ENCODE measurements at places on chromosomes 2 and 18.

DNA sequence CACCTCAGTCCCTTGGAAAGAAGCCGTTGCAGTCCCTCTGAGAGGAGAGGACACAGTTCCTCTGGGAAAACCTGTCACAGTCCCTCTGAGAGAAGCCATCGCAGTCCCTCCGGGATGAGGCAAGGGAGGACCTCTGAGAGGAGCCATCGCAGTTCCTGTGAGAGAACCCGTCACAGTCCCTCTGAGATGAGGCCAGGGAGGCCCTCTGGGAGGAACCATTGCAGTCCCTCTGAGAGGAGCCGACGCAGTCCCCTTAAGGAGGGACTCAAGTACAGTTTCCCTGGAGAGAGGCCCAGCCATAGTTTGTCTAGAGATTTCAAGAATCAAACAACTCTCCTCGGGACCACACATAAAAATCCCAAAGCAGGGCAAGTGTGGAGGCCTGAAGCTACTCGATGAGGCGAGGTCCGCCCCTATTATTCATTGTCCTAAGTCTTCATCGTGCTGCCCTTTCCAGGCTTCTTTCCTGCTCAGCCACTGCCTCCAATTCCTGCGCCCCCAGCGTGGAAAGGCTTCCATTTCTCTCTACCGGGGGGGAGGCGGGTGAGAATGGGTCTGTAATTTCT lies 630 bp upstream of the ZNF512 start:
- DNase-seq: no peak

DNA sequence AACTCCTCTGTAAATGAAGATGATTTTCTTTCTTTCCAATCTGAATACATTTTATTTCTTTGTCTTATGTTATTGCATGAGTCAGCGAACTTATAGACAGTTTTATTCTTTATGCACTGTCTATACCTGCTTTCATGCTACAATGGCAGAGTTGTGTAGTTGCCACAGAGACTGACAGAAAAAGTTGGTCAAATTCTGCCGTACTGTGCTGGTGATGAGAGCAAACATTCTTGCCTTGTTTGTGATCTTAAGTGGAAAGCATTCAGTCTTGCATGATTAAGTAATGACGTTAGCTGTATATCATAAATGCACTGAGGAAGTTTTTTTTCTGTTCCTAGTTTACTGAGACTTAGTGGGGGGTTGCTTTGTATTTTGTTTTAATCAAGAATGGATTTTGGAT lies 32.9 kb downstream of the ZC3H15 start:
- DNase-seq: no peak

DNA sequence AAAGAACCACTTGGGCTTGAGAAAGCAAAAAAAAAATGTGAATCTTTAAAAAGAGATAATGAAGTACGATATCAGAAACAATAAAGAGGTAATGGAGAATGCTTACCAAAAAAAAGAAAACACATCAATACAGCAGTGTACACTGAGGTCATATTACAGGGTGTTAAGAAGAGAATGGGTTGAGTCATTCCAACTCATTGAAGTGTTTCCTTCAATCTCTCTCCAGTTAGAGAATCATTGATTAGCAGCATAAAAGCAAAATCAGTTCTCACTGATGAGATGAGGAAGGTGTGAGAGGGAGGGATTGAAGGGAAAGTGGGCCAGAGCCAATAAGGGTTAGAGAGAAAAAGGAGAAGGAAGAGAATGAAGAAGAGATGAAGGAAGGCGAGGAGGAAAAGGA lies 43.9 kb upstream of the SGPP2 start:
- DNase-seq: no peak

DNA sequence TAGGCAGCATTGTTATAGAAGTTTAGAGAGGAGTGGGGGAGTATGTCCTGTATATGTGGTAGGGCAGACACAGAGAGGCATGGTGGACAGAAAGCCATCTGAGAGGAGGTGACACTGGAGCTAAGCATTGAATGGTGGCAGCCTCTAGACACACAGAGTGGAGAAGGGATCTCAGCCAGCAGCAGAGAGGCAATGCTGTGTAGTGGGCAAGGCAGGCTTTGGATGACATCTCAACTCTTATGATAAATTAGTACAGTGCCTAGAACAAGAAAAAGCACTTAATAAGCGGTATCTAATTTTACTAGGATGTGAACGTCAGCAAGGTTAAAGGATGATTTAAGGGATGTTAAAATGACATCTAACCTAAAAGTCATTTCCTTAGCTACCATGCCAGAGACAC lies 22.5 kb upstream of the CERS6 start:
- no peak for DNase-seq

DNA sequence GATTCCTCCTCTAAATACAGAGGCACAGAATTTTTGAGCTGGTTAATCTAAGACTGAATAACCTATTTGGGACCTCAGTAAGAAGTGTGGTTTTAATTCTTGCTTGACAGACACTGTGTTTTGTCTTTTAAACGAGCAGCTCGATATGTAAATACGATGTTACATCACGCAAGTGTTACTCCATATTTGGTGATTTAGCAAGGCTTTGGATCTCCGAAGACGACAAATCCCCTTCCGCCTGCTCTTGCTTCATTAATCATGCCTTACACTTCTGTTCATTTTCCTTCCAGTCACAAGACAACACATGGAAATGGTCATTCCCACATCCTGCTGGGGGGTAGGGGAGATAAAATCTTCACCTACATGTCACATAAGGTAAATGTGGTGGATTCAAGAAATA lies 9.4 kb downstream of the BCL11A start:
- DNase-seq: no peak

DNA sequence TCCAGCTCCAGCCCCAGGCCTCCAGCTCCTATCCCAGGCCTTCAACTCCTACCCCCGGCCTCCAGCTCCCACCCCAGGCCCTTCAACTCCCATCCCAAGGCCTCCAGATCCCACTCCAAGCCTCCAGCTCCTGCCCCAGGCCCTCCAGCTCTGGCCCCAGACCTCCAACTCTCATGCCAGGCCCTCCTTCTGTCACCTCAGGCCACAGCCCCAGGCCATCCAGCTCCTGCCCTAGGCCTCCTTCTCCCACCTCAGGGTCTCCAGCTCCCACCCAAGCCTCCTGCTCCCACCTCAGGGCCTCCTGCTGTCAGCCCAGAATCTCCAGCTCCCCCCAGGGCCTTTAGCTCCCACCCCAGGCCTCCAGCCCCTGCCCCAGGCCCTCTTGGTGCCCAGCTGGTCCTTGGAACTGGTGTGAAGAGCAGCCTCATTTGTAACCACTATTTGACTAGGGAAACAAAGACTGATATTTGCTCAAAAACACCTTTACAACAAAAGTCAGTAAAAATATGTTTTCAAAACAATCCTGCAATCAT lies 67.8 kb upstream of the SALL3 start:
- no peak for DNase-seq

DNA sequence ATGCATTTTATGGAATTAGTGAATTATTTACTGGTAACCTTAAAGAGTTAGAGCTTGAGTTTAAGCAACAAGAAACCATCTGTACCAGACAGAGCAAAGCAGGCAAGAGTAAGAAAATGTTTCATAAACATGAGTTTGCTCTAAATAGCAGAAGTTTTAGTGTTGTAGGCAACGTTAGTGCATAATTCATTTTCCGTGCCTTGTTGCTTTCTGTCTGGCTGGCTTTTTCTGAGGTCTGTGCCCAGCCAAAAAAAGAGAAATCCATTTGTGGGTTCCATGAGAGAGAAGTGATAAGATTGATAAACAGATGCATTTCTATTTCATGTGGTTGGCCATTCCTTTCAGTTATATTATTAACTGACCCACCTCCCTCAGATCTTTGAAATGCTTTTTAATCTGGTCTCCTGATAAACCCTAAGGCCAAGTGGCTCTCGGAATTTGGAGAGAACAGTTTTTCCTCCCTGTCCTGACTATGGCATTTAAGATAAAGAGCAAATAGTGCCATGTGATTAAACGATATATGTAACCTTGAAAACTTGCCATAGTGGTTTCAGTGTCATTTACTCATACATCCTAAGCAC lies 139.5 kb upstream of the LMAN1 start:
- DNase-seq: no peak

DNA sequence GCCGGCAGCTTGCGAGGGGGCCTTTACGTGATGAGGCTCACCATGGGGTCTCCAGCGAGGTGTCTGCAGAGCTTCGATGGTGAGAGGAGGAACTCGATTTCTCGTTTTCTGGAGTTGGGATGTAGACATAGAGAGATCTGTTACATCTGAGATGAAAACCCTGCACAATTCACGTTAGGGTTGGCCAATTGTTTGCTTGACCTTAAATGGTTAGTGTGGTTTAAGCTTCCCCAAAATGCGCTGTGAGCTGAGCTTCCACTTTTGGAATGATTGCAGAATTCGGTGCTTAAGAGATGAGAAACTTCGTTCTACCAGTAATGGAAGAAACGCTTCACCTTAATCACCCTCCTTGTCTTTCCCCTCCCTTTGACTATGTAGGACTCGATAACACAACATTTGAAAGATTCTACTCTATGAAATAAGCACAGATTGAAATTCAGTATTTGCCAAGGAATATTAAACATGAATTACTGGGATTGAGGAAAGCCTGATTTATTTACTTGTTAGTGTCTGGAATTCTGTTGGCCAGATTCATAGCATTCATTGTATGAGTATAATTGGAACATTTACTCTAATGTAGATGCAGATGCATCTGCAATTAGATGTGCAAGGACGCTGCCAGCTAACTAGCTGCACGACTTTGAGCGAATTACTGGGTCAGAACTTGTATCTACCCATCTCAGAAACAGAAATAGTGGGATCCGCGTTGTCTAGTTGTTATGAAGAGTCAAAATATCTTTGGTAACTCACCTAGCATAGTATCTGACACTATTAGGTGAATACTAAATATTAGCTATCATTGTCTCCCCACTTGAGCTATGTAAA lies 1.6 kb upstream of the KLF7 start:
- DNase-seq: no peak

- DNase-seq: no peak
These were observed 135.9 kb upstream of the ID2 start for GRCh38 chr2:8545695-8546611.

DNA sequence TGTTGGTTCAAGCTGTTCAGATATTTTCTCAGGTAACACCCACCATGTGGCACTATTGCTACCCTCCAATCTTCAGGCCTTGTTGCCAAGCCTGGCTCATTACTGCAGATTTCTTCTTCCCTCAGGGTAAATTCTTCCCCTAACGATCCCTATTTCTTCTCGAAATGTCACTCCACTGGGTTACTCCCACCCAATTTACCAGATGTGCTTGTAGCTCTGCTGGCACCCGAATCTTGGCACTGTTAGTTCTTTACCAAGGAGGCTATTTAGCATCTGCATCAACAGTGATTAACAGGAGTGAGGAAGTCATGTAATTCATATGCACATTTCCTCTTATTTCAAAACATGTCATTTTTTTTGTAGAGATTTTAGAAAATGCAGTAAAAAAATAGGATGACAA lies 217.1 kb upstream of the CYRIA start:
- DNase-seq: no peak

GRCh38 chr2:68968221-68968620 lies 6.2 kb upstream of the GKN1 start:
- DNase-seq: no peak

DNA sequence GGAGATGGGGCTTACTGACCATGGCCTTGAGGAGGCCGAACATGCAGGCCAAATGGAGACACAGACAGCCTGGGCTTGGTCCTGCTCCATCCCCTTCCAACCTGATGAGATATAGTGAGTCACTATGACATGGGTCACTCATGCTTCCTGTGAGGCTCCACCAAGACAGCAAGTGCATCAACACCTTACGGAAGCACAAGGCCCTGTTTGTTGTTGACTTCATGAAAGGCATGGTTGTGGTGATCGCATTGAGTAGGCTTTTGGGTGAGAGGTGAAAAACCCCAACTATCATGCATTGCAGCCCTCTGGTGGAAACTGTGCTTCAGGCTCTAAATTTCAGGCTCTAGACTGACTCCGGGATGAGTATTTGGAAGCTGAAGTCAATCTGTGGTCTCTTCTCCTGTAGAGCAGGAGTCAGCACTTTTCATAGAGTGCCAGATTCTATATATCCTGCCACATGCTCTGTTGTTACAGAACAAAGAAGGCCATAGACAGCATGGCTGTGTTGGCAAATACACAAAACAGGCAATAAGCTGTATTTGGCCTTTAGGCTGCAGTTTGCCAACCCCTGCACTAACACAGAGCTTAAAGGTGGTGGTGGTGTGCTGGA lies 10.1 kb downstream of the IL37 start:
- DNase-seq: no peak

GRCh38 chr18:75240433-75240832 lies 29.8 kb downstream of the TSHZ1 start:
- DNase-seq: no peak

DNA sequence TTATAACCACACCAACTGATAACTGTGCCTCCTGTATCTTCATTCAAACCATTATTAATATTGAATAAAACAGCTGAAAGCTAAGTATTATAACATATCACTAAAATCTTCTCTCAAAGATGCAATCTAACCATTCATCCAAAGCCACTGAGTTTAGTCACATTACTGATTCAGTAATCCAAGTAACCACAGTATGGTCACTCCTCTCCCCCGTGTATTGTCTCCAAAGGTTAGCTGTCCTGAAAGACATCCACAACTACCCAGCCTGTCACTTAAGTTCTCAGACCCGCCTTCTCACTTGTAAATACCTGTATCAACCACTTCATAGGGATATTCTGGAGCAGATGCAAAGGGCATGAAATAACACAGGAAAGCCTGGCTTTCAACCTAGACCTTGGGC lies 213.4 kb upstream of the BOD1L2 start:
- DNase-seq: no peak

GRCh38 chr2:231715988-231716616 lies 7.8 kb downstream of the PTMA start:
- no peak for DNase-seq

DNA sequence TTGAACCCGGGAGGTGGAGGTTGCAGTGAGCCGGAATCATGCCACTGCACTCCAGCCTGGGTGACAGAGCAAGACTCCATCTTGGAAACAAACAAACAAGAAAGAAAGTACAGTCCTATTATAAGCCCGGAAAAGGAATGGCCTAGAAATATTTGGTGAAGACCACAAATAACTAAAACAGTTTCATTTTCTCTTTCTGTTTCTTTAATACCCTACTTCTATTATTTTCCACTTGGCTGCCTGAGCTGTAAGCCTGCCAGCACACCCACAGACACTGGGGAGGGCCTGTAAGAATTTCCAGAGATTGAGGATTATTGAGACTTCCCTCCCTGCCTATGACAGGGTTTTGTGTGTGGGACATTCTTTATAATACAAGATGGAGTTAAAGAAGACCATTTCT lies 188.0 kb upstream of the DCC start:
- DNase-seq: no peak

All from stimulated activated CD8-positive, alpha-beta memory T cell treated with anti-CD3 and anti-CD28 coated beads, Interleukin-7, amount 100 ng/mL, for 24 hours (primary cell).